ENCODE measurements at places on chromosomes 12 and 14. TPM values are rescaled to one million over a fixed set of nuclear protein-coding genes. Genes with fewer than 3 reads are reported as not detected.

DNA sequence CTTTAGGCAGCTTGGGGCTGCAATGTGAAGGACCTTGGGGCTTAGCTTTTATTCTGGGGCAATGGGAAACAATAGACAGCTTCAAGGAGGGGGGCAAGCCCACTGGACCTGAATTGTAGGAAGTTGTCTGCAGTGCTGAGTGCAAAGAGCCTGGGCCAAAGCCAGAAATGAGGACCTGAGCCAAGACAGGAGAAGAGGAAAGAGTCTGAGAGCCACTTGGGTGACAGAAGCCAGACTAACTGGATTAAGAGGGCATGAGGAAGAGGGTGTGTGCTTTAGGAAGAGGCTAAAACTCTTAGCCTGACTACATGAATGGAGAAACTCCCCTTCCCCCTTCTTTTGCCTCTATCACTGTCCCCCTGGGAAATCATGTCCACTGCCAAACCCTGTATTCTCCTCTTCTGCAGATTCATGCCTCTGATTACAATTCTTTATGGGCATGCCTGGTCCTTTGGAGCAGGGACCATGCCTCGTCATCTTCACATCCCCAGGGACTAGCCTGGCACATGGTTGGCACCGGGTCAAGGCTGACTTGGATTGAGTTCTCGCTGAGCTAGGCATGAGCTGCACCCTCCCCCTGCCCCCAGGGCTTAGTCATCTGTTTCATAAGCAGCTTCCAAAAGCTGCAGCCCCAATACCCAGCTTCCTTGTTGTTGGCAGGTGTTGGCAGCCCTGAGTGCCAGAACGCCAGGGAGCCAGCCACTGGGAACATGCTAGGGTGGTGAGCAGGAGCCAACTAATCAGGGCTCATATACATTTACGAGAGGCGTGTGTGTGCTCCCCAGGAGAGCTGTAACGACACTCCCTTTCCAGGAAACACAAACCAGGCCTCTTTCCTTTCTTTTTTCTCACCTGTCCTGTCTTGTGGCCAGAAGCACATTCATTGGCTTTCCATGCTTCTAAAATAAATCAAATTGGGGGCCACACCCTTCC, 27.7 kb upstream of the JDP2 start:
- ATAC-seq = peak; percentile 97

DNA sequence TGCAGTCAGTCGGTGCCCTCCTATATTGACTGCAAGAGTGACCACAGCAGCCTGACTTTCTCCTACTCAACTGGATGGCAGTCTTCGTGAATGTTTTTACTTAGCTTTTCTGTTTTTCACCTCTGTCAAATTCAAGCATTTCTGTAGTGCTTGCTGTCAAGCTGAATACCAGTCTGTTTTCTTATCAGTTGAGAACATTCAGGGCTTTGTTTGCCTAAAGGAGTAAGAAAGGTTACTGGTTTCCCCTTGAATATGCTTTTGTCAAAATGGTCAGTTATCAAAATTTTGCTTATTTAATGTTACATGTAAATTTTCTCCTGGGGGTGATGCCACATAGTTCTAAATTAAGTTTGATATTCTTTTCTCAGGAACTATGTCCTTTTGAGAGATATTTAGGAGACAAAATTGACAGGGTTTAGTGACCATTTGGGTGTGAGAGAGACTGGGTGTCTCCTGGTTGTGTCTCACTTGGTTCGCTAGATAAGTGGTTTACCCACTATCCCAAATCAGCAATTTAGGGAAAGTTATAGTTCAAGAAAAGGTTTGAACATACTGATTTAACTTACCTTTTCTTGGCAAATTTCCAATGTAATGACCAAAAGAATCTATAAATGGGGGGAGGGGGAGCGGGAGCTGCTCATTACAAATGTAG, 366.3 kb downstream of the TMTC2 start:
- ATAC-seq = no peak

DNA sequence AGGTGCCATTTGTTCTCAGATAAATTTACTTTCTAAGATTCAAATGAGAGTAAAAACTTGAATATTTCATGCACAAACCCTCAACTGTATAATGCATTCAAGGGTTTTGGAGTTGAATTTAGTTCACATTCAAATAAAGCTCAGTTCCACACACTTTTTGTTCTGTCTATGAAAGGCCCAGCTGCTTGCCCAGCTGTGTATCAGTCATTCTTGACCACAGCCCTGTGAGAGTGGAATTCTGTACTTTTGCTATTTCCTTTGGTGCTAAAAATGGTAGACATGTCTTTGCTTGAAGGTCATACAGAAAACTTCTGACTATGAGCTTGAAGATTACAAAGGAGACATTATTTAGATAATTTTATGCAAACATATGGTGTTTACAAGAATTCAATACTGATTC, 110.4 kb downstream of the KCNC2 start:
- no peak for ATAC-seq

- ATAC-seq = peak; percentile 80
Measured at GRCh38 chr12:88361493-88361892, 218.8 kb downstream of the KITLG start.

DNA sequence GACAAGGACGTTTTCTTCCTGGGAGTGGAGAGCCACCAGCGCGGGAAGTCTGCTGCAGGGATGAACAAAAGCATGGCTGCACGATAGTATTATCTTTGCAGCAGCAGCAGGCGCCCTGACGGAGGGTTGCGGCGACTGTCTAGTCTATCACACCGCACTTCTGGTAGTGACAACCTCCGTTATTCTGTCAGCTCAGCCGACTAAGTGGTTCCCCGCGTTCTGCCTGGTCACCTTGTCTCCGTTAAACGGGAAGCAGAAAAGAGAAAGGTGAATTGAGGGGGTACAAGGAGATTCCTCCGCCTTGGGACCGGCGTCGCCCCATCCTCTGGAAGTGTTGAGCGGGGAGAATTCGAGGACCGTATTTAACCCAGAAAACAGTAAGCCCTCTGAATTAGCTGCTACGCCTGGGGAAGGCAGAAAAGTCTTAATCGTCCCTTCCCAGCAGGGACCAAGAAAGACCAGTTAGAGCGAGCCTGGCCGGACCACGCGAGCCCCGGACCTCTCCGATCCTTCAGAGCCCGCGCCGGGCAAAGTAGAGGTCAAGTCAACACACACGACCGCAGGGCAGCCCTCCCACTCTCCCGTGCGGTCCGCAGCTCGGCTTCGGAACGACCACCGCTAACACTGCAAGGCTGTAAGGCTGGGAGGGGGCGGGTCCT, 536 bp upstream of the DAAM1 start:
- ATAC-seq = no peak

- ATAC-seq = no peak
Measured at GRCh38 chr14:50974118-50974517, 29.8 kb upstream of the PYGL start.

- peak; percentile 61 for ATAC-seq
Measured at GRCh38 chr12:18551701-18552100, 186.1 kb downstream of the PLCZ1 start.

DNA sequence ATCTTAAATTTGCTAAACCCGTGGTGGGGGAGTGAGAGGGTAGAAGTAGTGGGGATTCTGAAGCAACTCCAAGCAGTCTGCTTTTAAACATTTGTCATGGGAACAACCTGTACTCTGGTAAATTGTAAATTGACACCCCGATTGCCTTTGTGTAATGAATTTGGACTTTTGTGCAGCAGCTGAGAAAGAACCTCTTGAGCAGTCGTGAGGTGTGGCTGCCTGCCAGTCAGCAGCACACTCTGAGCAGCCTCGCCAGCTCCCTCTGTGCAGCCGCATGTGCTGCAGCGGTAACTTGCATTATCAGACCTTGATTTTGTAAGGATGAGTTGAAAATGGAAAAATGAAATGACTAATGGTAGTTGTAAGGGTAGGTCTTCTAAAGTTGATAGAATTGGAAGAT, 74.3 kb downstream of the SUSD6 start:
- ATAC-seq = peak; percentile 68

GRCh38 chr12:1161197-1161596, 170.2 kb downstream of the ERC1 start:
- no peak for ATAC-seq

- ATAC-seq = no peak
Measured at GRCh38 chr14:104144911-104145825, 6.8 kb downstream of the KIF26A start.

DNA sequence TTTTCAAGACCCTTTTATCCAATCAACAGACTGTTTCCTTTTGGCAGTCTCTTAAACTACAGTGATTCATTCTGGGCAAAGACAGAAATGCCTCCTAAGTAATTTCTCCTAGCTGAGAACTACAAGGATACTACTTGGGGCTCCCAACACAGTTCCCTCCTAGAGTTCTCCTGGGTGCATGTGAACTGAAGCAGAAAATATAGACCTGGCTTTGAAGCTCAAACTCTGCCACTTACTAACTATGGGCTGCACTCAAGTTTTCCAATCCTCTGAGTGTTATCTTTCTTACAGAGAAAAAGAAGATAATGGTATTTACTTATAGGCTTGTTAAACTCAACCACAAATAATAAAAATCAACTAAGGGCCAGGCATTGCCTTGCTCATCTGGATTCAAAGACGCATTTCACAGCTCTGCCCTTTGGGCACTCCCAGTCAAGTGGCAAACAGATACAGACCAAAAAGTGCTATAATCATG, 97.6 kb downstream of the EFCAB11 start:
- ATAC-seq = no peak

GRCh38 chr12:4320853-4321701, at the start of gene TIGAR:
Gene TIGAR (plus strand): TSS chr12:4321213. CDS start chr12:4321272, 59 bp downstream.
- ATAC-seq = peak; percentile 100

KERA gene
- not detected for total RNA-seq

SMIM41 gene
- not detected for total RNA-seq

CELA1 gene
- not detected for total RNA-seq

OASL gene
- 5.9 TPM for total RNA-seq

RPL10L gene
- not detected for total RNA-seq
